ENCODE measurements at places on chromosomes 2 and 18. TPM values are rescaled to one million over a fixed set of nuclear protein-coding genes. Genes with fewer than 3 reads are reported as not detected.

GRCh38 chr2:170798996-170799395 is 17.7 kb upstream of the GAD1 start:
- DNase-seq = no peak

- DNase-seq = no peak
These were observed 225.0 kb downstream of the TMEM163 start for GRCh38 chr2:134493797-134494196.

DNA sequence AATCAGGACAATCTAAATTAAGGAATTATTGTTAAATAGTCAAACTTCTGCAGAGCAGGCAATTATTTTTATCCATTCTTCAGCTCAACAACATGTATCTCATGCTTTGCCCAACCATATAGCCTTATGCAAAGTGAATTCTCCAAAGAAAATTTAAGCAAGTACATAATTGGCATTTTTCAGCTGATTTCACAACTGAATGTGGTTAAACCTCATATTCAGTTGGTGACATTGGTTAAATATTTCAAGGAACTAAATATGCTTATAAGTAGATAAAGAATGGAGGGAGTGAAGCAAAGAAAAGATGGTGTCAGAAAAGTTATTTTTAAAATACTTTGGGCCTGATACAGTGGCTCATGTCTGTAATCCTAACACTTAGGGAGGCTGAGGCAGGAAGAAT is 816.2 kb downstream of the NRXN1 start:
- DNase-seq = no peak

GRCh38 chr18:49911427-49911826 is 98.1 kb upstream of the ACAA2 start:
- DNase-seq = no peak

GRCh38 chr2:188406414-188406813 is 114.7 kb downstream of the GULP1 start:
- DNase-seq = no peak

DNA sequence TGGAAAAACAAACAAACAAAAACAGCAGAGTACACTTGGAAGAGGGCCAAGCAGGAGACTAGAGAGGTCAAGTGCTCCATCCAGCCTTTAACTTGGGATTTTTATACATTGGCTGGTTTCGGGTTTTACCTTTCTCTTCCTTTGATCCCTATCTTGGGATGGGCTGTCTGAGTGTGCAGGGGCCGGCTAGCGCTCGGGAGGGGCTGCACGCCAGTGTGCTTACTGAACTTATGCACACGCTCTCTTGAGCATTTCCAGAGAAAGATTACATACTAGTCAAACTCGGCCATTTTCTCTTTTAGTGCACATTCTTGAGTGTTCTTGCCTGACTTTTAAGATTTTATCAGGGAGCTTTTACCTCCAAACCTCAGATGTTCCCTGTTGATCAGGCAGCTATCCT is 707.8 kb downstream of the DSC3 start:
- DNase-seq = no peak

The ABCB11 gene
- not detected for total RNA-seq

DNA sequence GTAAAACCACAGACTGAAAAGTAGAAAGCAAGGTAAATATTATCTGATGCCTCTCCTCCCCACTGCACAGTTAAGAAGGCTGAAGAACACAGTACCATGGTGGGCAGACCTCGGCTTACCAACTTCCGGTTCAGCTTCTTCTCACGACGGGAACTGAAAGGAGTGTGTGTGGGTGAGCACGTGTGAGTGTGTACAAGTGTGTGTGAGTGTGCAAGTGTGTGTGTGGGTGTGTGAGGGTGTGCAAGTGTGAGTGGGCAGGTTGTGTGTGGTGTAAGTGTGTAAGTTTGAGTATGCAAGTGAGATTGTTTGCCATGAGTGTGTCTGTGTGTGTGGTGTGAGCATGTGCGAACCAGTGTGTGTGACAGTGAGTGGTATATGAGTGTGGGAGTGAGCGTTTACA is 103.5 kb downstream of the ADD2 start:
- DNase-seq = no peak

GRCh38 chr2:131063501-131064283 is 29.6 kb downstream of the FAM168B start:
- no peak for DNase-seq

The IL36RN gene
- total RNA-seq = not detected

The GALNT3 gene
- 7.7 TPM for total RNA-seq

The GALR1 gene
- total RNA-seq = not detected

DNA sequence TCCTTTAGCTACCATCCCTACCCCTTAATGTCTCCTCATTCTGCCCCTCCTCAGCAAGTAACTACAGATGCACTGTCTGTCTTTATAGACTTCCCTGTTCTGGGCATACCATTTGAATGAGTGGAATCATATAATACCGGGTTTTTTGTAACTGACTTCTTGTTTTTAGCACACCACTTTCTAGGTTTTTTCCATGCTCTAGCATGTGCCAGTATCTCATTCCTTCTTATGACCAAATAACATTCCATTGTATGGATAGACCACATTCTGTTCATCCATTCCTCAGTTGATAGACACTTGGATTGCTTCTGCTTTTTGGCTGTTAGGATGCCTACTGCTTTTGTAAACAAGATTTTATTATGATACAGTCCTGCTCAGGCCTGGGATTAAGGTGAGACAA is 154.7 kb downstream of the TSN start:
- DNase-seq = no peak

The TANK gene
- total RNA-seq = 30.7 TPM
